ENCODE measurements at places on chromosomes 5 and 9. TPM values are rescaled to one million over a fixed set of nuclear protein-coding genes. Genes with fewer than 3 reads are reported as not detected.

GRCh38 chr5:96037128-96037527, 75.5 kb upstream of the ELL2 start:
- DNase-seq: no peak

DNA sequence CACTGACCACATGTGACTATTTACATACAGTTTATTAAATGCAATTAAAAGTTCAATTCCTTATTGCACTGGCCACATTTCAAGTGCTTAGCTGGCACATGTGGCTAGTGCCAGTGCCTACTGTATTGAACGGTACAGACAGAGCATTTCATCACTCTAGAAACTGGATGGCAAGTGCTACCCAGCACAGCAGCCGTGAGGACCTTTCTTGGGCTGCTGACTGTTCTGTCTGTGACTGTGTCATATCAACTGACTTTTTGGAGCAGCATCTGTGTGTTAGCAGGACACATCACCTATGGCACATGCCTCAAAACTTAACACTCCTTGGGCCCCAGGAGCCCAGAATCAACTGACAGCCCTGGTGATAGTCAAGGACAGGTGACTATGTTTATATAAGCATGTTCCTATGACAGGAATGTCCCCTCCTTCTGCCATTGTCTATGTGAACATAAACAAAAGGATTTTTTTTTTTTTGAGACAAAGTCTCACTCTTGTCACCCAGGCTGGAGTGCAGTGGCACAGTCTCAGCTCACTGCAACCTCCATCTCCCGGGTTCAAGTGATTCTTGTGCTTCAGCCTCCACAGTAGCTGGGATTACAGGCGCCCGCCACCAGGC, 8.9 kb downstream of the IRF1 start:
- DNase-seq: no peak

DNA sequence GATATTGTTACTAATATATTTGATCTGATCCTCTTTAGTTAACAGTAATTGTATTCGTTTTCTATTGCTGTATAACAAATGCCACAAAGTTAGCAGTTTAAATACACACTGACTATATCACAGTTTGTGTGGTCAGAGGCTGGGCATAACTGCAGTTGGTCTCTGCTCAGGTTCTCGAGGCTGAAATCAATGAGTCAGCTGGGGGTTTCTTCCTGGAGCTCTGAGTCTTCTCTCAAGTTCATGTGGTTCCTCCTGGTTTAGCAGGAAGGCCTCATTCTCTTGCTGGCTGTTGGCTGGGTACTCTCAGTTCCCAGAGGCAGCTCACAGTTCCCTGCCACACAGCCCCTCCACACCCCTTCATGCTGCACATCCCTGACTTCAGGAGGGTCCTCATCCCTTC, 20.7 kb downstream of the COL23A1 start:
- DNase-seq: no peak

DNA sequence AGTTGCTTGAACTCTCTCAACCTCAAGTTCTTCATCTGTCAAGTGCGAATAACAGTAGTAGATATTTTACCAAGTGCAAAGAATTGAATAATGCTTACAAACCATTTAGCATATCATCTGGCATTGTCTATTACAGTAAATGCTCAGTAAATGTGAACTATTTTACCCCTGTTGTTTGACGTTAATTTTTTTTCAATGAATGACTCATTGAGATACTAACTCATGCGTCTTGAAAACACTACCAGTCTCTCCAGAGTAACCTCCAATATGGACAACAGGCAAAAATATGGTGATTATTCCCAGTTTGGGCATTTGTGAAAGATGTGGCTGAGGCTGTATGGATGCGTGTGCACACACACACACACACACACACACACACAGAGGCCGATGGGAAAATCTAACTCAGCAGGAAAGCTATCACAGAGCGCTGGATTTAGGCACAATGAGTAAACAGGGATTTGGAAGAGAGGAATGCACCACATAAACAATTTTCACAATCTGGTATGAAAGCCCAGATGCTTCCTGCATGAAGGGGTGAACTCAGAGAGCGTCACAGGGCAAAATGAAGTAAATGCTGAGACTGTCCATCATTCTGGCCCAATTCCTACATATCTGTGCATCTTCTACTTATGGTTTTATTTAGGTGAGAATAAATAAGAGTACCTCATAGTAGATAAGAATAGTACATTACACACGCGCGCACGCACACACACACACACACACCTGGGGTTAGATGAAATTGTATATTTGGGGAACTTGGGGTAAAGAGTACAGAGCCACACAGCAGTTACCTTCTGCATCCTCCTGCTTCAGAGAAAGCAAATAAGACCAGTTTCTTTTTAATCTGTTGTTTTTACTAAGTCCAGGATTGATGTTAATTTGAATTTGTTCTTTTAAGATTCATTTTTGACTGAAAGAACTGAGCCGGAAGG, 128.7 kb downstream of the PALM2AKAP2 start:
- DNase-seq: no peak

DNA sequence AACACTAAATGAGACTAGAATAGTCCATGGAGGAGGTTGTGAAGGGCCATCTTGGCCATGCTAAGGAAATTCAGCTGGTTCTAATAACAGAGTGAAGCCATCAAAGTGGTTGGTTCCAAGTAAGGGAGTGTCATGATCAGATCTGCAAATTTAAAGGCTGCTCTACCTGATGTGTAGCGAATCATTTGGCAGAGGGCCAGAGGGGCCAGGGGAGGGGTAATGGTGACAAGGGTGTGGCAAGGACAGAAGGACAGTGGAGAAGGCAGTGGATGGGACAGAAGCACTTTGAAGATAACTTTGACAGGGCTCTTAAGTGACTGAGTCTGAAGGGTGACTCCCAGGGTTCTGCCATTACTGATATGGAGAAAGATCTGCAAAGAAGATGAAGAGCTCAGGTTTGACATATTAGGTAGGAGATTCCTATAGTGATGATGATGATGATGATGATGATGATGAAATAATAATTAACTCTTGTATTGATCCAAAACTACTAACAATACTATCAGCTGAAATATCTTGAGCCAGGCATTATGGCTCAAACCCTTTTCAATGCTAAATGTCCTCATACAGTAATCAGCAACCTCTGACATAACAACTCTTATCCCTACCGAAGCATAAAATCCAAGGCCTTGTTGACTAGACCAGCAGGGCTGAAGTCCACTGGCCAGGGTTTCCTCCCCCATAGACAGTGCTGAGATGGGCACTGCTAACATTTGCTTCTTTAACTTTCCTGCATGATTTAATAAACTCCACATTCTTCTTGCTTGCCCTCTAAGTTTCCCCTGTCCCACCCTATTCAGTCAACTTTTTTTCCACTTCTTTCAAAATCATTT, 20.0 kb downstream of the KIAA1191 start:
- no peak for DNase-seq

DNA sequence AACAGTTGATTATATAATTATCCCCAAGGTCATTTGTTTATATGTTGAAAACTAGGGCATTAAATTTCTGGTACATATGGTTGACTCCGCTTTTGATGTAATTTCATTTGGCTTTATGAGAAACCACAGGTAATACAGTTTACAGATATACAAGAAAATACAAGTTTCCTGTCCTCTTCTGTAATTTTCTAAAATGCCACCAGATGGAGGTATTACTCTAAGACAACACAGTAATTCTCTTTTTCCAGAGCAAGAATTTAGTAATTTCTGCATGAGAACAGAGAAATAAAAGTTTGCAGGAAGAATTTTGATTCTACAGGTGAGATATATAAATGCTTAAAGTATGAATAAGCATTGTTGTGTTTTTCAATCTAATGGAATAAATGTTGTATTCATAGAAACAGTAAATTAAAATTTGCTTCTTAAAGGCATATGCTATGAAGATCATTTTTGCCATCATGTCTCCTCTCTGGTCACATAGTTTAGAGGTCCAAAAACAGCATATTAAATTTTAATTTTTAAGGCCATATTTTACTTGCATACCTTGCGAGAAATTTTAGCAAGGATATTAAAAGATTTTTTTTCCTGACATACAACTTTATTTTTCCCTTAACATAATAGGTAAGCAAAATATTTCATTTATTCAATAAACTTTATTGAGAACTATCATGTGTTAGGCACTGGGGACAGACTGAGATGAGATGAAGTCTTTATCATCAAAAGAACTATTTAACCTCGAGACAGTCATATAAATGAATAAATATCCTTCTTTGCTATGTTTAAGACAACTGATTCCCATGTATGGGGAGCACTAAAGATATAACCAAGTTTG, 22.7 kb downstream of the CHD1 start:
- DNase-seq: peak; percentile 63

DNA sequence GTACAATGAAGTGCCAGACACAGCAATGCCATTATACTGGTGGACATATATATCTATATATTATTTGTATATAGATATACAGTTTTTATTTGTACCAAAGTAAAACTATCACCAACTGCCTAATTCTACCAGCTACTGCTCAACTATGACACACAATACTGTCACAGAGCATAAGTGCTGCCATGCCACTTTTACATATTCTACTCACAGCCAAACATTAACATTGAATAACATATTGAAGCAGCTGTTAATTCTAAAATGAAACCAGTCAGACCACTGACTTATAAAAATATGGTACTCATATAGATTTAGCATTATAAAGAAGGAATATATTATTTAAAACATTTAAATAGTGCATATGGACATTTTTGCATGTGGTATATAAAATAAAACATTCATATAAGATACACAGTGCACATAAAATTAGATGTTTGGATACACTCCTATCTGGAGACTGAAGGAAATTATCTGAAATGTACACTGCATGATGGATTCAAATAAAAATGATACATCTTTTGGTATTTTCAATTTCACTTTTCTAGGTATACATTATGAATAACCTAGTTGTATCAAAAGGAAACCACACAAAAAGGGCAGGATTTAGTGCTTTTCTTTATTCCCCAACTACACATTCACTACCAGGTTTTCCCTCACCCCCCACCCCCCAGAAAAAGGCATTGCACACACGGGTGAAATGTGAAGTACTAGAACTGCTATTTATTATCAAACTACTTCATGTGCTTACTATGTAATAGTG, 48.9 kb downstream of the PKD2L2 start:
- no peak for DNase-seq

DNA sequence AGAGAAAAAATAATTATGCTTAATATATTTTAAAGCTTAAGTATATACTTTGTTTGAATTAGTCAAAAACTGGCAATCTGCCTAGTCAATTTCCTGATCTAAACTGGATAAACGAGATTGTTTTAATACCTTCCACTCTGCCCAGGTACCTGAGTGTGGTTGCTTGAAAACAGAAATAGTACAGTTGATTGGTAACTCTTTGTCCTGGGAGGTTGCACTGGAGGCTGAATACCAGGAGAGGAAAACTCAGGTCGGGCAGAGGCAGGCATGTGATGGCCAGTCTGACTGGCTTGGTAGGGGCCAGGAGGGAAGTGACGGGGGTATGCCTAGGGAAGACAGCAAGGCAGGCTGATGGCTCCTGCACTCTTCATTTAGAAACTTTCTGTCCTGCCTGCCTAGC, 80.2 kb downstream of the PIK3R1 start:
- DNase-seq: no peak

GRCh38 chr9:35723426-35723825, 8.6 kb downstream of the TLN1 start:
- no peak for DNase-seq

DNA sequence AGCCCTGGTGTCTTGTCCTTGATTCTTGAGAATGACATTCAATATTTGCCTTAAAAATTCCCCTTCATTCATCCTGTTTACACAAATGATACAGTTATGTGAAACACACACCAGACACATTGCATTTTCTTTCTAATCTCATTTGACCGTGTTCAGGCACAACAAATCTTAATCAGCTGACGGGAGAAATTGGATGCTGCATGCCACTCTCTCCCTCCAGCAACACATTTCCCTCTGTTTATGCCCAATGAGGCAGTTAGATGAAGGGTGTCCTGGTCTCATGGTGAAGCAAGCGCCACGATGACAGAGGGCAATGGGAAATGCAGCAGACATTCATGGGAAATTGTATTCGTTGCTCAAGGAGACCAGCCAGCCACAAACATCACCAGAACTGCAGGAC, 3.2 kb upstream of the FGF1 start:
- DNase-seq: no peak

GRCh38 chr5:40029711-40030495, 605.1 kb upstream of the DAB2 start:
- DNase-seq: peak; percentile 68

GRCh38 chr5:126849101-126849678, 72.3 kb downstream of the LMNB1 start:
- no peak for DNase-seq

DNA sequence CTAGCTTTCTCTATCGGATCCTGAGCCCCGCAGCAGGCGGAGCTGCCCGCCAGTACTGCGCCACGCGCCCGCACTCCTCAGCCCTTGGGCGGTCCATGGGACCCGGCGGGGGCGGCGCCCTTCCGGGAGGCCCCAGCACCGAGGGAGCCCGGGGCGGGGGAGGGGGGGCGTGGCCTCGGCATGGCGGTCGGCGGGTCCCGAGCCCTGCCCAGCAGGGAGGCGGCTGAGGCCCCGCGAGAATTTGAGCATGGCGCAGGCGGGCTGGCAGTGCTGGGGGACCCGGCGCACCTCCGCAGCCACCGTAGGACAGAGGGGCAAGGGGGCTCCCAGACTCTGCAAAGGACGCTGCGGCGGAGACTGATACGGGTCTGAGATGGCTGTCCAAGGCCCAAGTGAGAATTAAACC, 6.8 kb downstream of the ZDHHC11B start:
- no peak for DNase-seq

GRCh38 chr5:31435730-31436129, 96.2 kb downstream of the DROSHA start:
- DNase-seq: no peak

GRCh38 chr5:126931963-126932660, 98.2 kb downstream of the MARCHF3 start:
- no peak for DNase-seq

DNA sequence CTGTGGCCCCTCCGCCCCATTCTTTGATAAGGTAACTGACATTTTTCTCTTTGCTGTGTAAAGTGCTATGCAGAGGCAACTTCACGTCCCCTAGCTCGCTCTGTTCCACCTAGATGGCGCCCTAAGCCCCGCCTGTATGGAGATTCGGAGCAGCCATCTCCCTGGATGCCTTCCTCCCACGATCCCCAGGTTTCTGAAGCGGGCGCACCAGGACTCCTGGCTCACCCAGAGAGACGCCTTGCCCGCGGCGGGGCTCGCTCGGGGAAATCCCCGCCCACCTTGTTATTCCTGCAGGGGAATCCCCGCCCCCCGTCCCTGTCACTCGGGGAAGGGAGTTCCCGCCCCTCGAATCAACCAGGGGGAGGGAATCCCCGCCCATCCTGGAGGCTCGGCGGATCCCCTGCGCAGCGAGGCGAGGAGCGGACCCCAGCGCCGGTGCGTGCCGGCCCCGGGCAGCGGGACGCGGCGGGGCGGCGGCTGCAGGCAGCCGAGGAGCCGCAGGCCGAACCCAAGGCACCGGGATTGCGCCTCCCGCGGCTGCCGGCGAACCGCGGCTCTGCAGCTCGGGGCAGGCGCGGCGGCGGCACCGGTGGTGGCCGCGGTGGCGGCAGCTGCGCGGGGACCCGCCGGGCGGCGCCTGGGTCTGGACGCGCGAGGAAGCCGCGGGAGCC, at the start of gene PDZD2:
Gene PDZD2, plus strand, starts transcription at position 384 of the 671 bp plus-strand sequence.
- DNase-seq: peak; percentile 31

GRCh38 chr9:128043467-128043868, 23.7 kb downstream of the NAIF1 start:
- DNase-seq: no peak

Gene OR1Q1
- total RNA-seq: not detected

Gene COL5A1
- 349 TPM for total RNA-seq

Gene KCNV2
- not detected for total RNA-seq

Gene SIT1
- 0.30 TPM for total RNA-seq

Gene GPR150
- total RNA-seq: not detected

Gene CCNJL
- 3.2 TPM for total RNA-seq
